Hippocampal formation (tissue), 2 donors: ENCODE measurements at places on chromosomes 7 and 10.
A peak's percentile ranks its signal among the peaks of the same experiment; 100 is the strongest.

DNA sequence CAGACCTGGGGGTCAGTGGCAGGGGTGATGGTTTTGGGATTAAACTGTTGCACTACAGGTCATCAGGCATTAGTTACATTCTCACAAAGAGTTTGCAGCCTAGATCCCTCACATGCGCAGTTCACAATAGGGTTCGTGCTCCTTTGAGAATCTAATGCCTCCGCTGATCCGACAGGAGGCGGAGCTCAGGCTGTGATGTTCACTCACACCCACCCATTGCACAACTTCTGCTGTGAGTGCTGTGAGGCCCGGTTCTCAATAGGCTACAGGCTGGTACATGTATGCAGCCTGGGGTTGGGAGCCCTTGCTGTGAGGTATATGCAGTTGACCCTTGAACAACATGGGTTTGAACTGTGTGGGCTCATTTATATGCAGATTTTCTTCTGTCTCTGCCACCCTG lies 416.4 kb downstream of the GFRA1 start:
- DNase-seq, result no peak

GRCh38 chr10:74150204-74150989 lies at the start of gene AP3M1:
Gene AP3M1 (minus strand): TSS chr10:74150828. CDS start chr10:74138379, 12,449 bp downstream.
- peak; percentile 84 for DNase-seq

- DNase-seq, result no peak
Measured at GRCh38 chr7:124781907-124782734, 16.5 kb upstream of the GPR37 start.

DNA sequence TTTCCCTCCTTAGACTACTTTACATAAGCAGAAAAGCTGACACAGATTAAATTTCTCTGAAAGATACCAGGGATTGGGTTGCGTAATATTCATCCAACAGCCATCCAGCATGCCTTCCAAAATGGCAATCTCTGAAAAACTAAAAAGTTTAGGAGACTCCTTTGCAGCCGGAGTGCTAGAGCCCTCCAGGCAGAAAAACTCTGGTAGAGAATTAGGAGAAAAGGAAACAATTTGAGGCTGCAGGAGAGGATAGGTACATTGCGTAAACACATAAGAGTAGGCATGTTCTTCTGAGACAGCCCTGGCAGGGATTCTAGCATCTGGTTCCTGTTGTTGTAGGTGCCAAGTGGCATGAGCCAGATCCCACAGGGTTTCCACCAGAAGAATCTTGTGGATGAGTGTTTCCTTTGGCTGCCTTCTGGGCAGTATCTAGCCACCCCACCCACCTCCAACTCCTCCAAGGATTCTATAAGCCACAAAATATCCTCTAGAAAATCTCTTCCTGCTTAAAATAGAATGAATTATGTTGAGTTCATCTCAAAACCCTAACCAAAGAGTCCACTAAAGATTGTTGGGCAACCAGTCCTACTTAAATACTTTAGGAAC lies 402.4 kb downstream of the HGF start:
- no peak for DNase-seq

GRCh38 chr7:94111009-94111408 lies 106.9 kb upstream of the BET1 start:
- DNase-seq, result no peak
